A172 (cell line): ENCODE measurements at places on chromosomes 3 and 15. TPM values are rescaled to one million over a fixed set of nuclear protein-coding genes. Genes with fewer than 3 reads are reported as not detected.
A peak's percentile ranks its signal among the peaks of the same experiment; 100 is the strongest.

GRCh38 chr3:184234224-184234623 lies 4.8 kb downstream of the VWA5B2 start:
- peak; percentile 94 for DNase-seq

The CCR9 gene
- not detected in 2 replicates for total RNA-seq

DNA sequence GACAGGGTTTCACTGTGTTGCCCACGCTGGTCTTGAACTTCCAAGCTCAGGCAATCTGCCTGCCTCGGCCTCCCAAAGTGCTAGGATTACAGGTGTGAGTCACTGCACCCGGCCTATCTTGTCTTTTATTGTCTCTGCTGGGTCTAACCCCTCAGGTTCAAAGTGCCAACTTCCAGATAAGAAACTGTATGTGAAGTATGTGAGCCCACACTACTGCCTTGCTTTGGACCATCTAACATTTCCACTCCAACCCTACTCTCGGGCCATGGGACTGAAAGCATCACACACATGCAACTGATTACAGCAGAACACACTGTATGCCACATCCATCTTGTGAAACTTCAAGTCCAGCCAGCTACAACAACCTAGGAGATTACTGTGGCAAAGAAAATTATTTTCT lies 256.1 kb upstream of the VEPH1 start:
- no peak for DNase-seq

DNA sequence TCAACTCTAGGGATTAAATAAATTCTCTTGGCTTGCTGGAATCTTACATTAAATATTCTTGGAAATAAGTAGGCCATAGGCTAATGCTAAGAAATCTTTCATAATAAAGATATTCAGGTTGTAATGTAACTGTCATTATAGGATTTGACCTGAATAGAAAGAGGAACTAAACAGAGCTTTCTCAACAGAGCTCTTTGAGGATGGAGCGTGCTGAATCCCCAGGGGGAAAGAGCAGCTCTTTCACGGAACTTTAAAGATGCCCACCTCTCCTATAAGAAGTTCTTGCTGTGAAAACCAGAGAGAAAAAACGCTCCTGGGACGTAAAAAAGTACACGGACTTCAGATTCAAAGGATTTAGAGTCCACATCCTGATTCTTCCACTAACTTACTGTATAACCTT lies 77.9 kb downstream of the NTRK3 start:
- no peak for DNase-seq

- DNase-seq, result no peak
Measured at GRCh38 chr3:29754346-29754745, 473.5 kb downstream of the RBMS3 start.

The RBP2 gene
- not detected in 2 replicates for total RNA-seq

DNA sequence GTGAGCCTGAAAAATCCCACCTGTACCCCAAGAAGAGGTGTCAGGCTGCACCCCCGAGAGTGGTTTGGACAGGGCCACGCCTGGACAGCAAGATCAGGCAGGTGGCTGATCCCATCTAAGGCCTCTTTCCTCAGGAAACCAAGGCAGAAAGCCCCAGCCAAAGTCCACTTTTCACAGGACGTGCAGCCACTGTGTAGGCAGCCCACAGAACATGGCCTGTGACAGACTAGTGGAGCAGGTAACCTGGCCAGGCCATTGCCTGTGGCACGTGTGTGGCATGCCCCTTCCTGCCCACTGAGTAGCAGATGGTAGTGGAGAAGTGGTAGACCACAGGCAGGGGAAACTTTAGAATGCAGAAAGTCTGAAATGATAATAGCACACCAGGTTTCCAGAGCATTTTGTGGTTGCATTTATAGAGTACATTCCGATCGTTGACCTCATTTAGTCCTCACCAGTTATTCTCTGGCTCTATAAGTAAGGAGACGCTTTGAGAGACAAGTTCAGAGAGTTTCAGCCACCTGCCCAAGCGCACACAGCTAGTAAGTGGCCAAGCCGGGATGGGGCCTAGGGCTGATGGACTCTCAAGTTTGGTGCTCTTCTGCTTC lies 68.7 kb downstream of the AAGAB start:
- DNase-seq, result peak; percentile 63

- DNase-seq, result no peak
Measured at GRCh38 chr3:168514252-168514651, 418.5 kb upstream of the GOLIM4 start.

The C2CD4B gene
- total RNA-seq, result not detected in 2 replicates

- DNase-seq, result no peak
Measured at GRCh38 chr15:81190922-81191507, 5.7 kb upstream of the IL16 start.

DNA sequence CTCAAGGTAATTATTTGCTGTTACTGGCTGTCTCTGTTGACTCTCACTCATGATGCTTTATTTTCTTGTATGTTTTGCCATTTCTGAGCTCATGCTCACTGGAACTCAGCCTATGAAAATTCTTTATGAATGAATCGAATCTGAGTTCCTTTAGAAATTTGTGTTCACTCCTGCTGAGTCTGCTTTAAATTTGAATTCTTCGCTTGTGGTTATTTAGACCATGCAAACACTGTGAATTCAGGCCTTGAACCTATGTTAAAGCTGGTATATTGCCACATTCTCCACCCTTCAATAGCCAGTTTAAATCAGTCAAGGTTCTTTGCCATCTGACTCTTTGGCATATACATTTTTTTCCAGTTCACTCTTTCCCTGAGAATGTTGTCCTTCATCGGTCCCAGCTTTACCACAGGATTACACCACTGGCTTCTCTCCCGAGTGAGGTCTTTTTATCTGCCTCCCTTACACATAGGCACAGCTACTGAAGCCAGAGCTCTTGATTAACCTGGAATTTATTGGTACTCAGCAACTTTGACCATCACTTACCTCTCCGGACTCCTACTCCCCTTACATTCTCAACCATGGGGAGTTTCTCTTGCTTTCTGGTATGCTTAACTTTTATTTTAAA lies 400.6 kb downstream of the VPS13C start:
- no peak for DNase-seq

The PDCD10 gene
- total RNA-seq, result 116 and 118 TPM in 2 replicates

The MAP6D1 gene
- total RNA-seq, result 4.6 TPM in 2 replicates

- DNase-seq, result no peak
Measured at GRCh38 chr3:15934389-15935195, 136.8 kb upstream of the ANKRD28 start.

- DNase-seq, result no peak
Measured at GRCh38 chr3:86562090-86562489, 428.9 kb downstream of the VGLL3 start.

DNA sequence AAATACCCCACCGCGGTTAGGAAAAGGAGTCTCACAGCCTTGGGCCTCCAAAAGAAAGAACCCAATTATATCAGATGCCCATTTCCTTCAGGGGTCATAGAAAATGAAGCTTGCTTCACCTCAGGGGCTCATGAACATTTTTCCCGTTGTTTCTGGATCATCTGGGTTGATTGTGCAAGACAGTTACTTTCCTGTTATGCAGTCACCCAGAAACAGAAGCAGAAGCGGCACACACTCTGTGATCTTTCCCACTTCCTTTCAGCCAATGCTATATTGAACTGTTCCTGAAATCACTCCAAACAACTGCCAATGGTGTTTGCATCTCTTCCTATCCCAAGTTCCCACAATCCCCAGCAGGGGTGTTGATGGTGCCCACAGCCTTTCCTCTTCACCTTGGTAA lies 295.6 kb upstream of the RASGRP1 start:
- no peak for DNase-seq

- no peak for DNase-seq
Measured at GRCh38 chr3:52140000-52140399, 14.2 kb downstream of the POC1A start.

The RTP4 gene
- total RNA-seq, result 0.19 and 0.78 TPM in 2 replicates

GRCh38 chr3:14451844-14452739 lies 49.7 kb downstream of the SLC6A6 start:
- peak; percentile 90 for DNase-seq

DNA sequence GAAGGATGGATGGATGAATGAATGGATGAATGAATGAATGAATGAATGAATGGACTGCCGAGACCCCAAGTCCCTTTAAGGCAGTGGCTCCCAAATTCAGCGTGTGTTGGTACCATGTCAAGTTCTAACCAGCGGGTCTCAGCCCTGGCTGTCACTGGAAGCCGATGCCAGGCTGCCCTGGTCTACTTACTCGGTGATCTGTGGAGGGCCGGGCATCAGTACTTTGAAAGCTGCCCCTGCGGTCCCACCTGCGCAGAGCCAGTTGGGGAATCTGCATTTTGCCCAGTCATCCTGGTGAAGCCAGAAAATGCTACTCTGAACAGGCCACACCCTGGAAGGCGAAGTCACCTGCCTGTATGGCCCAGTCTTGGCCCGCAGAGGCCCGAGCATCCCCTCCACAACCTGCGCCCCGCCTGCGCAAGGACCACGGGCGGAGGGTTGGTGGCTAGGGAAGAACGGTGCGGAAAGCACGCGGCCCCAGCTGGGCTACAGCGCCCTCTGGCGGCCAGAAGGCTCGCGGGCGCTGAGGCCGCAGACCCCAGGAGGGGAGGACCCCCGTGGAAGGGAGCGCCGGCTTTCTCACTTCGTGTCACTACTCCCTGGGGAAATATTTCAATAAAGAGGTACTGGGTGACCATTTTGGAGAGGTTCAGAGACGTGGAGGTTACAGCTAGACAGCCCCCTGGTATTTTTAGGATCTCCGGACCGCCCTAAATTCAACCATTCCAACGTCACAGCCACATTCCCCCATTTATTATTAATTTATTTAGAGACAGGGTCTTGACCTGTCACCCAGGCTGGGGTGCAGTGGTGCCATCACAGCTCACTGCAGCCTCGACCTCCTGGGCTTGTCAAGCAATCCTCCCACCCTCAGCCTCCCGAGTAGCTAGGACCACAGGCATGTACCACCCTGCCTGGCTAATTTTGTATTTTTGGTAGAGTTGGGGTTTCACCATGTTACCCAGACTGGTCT lies 34.9 kb downstream of the PRKCD start:
- DNase-seq, result no peak

- no peak for DNase-seq
Measured at GRCh38 chr3:58120075-58120812, 90.5 kb downstream of the DNASE1L3 start.

DNA sequence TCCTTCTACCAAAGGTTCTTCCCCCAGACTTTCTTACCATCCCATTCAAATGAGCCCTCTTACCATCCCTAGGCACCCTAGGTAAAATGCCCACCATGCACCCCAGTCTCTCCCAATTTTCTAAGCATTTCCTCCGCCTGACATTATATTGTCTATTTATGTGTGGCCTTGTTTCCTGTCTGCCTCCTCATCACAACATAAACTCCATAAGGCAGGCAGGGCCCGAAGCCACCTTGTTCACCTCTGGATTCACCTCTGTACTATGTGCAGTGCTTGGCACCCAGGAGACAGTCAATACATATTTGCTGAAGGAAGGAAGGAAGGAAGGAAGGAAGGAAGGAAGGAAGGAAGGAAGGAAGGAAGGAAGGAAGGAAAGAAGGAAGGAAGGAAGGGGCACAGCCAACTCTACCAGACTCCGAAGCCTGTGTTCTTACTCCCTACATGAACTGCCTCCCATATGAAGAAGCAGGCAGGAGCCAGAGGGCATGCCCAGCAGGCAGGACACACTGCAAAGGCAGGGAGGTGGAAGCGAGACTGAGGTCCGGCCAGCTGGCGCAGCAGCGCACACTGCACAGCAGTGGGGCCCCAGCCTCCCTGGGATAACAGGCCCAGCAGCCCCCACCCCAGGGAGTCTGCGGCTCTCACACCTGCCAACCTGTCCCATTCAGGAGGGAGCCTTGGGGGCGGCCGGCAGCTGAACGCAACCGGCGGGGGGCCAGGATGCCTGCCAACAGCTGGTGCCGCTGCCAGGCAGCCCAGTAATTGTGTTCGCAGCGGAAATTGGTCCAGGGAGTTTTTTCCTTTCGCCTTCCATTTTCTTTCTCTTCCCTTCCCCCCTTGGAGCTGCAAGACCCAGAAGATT lies 106.0 kb upstream of the LINGO1 start:
- no peak for DNase-seq

GRCh38 chr15:29311696-29312095 lies 42.1 kb upstream of the NSMCE3 start:
- DNase-seq, result no peak

DNA sequence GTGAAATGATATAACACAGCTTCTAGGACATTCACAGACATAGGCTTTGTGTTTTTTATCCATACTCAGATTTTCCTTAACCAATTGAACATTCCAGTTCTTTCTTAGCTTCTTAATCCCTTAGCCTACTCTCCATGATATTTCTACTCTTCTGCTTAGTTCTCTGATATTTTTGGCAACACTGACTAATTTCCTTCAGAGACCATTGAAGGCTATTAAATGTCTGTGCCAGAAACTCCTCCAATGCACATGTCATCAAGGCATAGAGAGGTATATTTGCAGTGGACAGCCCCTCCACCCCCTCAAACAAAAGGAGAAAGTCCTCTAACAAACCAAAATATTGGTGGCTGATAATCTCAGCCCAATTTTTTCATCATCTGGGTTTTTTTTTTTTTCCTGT lies 105.9 kb upstream of the TSC22D2 start:
- peak; percentile 18 for DNase-seq

GRCh38 chr3:192371870-192372400 lies 355.4 kb downstream of the FGF12 start:
- DNase-seq, result no peak

DNA sequence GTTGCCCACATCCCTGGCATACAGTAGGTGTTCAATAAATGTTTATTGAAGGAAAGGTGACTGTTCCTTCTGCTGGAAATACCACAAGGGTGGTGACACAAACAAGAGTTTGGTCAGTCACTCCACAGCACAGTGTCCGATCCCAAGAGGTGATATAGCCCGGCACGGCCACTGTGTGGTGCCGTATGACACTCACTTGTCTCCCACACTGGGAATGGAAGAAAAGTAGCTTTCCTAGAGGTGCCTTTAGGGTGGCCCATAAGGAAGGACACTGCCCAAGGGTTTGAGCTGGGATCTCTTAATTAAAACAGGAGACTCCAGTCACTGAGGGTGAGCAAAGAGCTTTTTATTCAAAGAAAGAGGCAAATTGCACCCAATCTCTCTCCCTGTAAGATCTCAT lies 40.5 kb downstream of the TGM4 start:
- no peak for DNase-seq

DNA sequence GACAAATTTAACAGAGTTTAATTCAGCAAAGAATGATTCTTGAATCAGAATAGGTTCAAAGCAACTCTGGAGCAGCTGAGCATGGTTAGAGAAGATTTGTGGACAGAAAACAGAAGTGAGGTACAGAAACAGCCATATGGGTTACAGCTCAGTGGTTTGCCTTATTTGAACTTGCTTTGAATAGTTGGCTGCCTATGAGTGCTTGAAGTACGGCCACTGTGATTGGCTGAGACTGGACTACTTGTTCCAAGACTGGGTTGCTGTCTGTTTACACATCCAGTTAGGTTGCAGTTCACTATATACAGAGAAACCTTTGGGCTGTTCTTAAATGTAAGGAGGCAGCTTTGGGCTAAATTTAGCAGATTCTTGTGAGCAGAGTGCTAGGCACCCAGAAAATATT lies 79.4 kb upstream of the CADPS start:
- no peak for DNase-seq

The C3orf70 gene
- total RNA-seq, result 2.1 and 2.4 TPM in 2 replicates
